ENCODE measurements at places on chromosomes 1 and 21. TPM values are rescaled to one million over a fixed set of nuclear protein-coding genes. Genes with fewer than 3 reads are reported as not detected.

Gene SPATC1L
- 18.3 TPM for total RNA-seq

DNA sequence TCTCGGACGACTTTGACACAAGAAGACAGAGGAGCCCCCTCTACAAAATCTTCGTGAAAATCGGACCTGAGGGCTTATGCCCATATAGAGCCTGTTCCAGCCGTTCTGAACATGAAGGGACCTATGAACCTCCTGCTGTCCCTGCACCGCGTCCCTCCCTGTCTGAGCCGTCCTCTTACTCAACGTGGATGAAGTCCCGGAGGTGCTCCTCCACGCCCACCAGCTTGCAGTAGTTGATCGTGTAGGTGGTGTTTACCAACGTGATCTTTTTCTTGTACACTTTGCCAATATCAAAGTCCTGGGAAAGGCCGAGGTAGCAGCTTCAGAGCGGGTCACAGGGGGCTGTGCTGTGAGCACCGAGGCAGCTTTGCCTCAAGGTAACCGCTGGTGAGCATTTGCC lies 40.0 kb downstream of the CFAP74 start:
- no peak for DNase-seq
- H3K27ac ChIP-seq = no peak overlapping the region
- H3K36me3 ChIP-seq = no peaks in the 10 kb centered on the region
- H3K27me3 ChIP-seq = peaks cover 86% of the 10 kb centered on the region

DNA sequence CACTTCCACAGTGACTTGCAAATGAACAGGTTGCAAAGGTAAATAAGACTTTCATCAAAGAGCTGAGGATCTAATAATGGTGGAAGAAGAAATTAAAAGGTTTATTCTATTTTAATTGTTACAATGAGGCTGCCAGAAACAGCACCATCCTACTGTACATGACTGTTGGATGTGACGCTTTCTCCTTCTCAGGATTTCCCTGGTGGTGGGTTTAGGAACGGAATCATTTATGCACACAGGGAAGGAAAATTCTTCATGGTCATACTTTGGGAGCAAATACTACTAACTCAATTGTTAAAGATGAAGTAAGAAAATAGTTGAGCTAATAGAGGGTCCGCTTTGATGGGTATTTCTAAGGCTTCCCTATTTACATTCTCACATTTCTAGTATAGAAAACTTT lies 22.2 kb upstream of the LYPLAL1 start:
- H3K4me1 ChIP-seq = no peaks in the 10 kb centered on the region
- DNase-seq = no peak

GRCh38 chr1:151165738-151166504 lies at the start of the genes LYSMD1 and SCNM1:
Gene LYSMD1 (minus strand): TSS chr1:151165902. CDS start chr1:151165258, 644 bp downstream.
Gene SCNM1 (plus strand): TSS chr1:151166144. CDS start chr1:151166153, 9 bp downstream.
- peak within 1 kb of the TSS; percentile 92 for H3K27ac ChIP-seq
- peaks cover 22% of the 10 kb centered on the region for H3K36me3 ChIP-seq
- H3K4me3 ChIP-seq = peak within 1 kb of the TSS; percentile 56
- DNase-seq = peak; percentile 99
- H3K27me3 ChIP-seq = no peaks in the 10 kb centered on the region

DNA sequence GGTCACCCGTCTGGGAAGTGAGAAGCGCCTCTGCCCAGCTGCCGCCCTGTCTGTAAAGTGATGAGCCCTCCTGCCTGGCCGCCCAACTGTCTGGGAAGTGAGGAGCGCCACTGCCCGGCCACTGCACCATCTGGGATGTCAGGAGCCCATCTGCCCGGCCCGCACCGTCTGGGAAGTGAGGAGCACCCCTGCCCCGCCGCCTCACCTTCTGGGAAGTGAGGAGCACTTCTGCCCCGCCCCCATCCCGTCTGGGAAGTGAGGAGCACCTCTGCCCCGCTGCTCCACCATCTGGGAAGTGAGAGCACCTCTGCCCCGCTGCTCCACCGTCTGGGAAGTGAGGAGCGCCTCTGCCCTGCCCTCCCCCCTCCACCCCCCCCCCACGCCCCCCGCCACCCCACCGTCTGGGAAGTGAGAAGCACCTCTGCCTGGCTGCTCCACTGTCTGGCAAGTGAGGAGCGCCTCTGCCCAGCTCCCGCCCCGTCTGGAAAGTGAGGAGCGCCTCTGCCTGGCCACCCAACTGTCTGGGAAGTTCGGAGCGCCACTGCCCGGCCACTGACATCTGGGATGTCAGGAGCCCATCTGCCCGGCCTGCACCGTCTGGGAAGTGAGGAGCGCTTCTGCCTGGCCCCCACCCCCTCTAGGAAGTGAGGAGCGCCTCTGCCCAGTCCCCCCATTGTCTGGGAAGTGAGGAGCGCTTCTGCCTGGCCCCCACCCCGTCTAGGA lies 4.5 kb upstream of the ZZZ3 start:
- H3K36me3 ChIP-seq = no peaks in the 10 kb centered on the region
- H3K4me1 ChIP-seq = peaks cover 12% of the 10 kb centered on the region
- peak overlapping the region; percentile 24 for H3K4me3 ChIP-seq
- H3K27ac ChIP-seq = no peak overlapping the region
- DNase-seq = no peak
- no peaks in the 10 kb centered on the region for H3K27me3 ChIP-seq

DNA sequence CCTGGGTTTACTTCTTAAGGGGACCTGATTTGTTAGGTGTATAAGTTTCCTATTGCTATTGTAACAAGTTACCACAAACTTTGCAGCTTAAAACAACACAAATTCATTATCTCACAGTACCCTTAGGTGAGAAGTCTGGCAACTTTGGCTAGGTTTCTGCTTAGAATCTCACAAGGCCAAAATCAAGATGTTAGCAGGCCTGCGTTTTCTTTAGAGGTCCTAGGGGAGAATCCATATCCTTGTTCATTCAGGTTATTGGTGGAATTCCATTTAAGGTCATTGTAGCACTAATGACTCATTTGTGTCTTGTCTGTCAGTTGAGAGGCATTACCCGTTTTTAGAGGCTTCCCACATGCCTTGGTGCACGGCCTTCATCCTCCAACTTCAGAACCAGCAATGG lies 8.2 kb upstream of the SH2D1B start:
- DNase-seq = no peak
- no peaks in the 10 kb centered on the region for H3K4me1 ChIP-seq
- H3K27me3 ChIP-seq = no peaks in the 10 kb centered on the region
- H3K27ac ChIP-seq = no peak overlapping the region
- no peak overlapping the region for H3K4me3 ChIP-seq

Gene SYT14
- total RNA-seq = 0.16 TPM
